ENCODE measurements at places on chromosomes 12 and 14.

GRCh38 chr14:61284001-61284400, 2.9 kb upstream of the TMEM30B start:
- DNase-seq: no peak

GRCh38 chr14:93941293-93941910, 14.3 kb downstream of the FAM181A start:
- no peak for DNase-seq

GRCh38 chr14:72634691-72635616, 258.9 kb downstream of the DPF3 start:
- DNase-seq: no peak

- no peak for DNase-seq
Measured at GRCh38 chr14:67187826-67188225, 1.4 kb upstream of the GARIN2 start.

DNA sequence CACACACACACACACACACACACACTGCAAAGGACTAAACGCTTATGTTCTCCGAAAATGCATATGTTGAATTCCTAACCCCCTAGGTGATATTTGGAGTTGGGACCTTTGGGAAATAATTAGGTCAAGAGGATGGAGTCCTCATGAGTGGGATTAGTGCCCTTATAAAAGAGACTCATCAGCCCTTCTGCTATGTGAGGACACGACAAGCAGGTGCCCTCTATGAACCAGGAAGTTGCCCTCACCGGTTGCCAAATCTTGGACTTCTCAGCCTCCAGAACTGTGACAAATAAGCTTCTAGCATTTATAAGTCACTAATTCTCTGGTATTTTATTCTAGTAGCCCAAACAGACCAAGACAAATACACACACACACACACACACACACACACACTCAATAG, 20.7 kb upstream of the TCP11L2 start:
- no peak for DNase-seq

DNA sequence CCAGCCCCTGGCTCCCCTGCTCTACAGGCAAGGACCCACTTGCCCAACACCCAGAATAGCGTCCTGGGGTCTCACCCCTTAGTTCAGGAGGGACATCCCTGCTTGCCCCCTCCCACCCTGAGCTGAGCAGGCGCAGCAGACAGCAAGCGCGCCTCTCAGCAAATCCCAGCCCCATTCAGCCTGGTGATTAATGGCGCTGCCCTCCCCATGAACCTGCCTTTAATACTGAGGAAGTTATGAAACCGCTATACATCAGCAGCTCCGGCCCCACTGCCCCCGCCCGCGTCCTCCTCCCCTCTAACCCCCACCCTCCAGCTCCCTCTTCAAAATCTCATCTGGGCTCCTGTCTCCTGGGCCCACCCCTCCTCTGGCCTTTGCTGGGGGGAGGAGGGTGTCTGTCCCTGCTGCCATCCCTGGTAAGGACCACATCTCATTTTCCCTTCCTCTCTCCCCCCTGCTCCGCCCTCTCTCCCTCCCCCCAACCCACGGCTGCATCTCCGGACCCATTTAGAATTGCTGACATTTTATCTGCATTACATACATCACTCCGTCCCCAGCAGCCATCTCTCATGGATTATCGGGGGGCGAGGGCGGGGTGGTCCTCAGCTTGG, 7.1 kb upstream of the SMUG1 start:
- no peak for DNase-seq

- no peak for DNase-seq
Measured at GRCh38 chr14:29451941-29452340, 475.7 kb downstream of the PRKD1 start.

- no peak for DNase-seq
Measured at GRCh38 chr12:24977060-24977459, 28.2 kb upstream of the BCAT1 start.

DNA sequence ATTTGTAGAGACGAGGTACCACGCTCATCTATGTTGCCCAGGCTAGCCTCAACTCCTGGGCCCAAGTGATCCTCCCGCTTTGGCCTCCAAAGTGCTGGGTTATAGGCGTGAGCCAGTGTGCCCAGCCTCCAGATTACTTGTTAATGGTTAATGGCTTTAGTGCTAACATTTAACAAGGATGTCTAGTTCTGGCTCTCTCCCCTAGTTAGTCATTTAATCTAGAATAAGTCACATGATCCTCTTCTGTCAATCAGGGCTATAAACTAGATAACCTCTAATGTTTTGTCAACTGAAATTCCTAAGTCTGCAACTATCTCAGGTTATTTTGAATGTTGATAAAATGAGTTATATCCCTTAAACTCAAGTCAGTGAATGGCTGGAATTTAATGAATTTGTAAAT, 15.7 kb downstream of the ACTR6 start:
- no peak for DNase-seq

GRCh38 chr12:132717531-132718387, 7.1 kb downstream of the PGAM5 start:
- DNase-seq: no peak

DNA sequence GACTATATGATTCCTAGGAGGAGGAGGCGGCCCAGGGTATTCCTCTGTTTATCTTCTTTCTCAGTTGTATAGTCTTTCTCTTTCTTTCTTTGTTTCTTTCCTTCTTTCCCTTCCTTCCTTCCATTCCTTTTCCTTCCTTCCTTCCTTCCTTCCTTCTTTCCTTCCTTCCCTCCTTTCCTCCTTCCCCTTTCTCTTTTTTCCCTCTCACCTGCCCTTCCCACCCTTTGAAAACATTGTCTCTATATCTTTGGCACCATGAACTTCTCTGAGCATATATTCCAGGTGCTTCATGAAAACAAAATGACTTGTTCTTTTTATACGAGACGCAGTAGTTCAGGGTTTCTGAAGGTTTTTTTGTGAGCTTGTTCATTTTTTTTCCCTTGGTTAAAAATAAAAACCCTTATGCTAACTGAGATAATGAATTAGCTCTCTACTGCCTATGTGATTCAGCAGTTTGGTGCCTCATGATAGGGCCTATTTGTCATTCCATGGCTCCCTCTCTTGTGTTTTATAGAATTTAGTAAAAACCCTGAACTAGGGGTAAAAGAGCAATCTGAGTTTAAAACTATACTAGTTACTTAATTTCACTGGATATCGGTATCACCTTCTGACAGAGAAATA, 3.2 kb upstream of the TESPA1 start:
- DNase-seq: no peak

- no peak for DNase-seq
Measured at GRCh38 chr12:5505751-5506150, 73.8 kb downstream of the NTF3 start.

- DNase-seq: no peak
Measured at GRCh38 chr14:32559048-32559447, 229.9 kb downstream of the AKAP6 start.

GRCh38 chr14:74579447-74580274, 32.4 kb downstream of the LTBP2 start:
- DNase-seq: no peak

GRCh38 chr14:86712727-86713126, 1182.8 kb downstream of the FLRT2 start:
- no peak for DNase-seq

GRCh38 chr14:52369305-52369801, 55.2 kb downstream of the PTGER2 start:
- no peak for DNase-seq

- DNase-seq: no peak
Measured at GRCh38 chr12:6337958-6338433, 3.9 kb downstream of the TNFRSF1A start.

- DNase-seq: no peak
Measured at GRCh38 chr14:92635031-92635430, 113.4 kb downstream of the LGMN start.

GRCh38 chr12:82414044-82414443, 55.7 kb downstream of the METTL25 start:
- no peak for DNase-seq

DNA sequence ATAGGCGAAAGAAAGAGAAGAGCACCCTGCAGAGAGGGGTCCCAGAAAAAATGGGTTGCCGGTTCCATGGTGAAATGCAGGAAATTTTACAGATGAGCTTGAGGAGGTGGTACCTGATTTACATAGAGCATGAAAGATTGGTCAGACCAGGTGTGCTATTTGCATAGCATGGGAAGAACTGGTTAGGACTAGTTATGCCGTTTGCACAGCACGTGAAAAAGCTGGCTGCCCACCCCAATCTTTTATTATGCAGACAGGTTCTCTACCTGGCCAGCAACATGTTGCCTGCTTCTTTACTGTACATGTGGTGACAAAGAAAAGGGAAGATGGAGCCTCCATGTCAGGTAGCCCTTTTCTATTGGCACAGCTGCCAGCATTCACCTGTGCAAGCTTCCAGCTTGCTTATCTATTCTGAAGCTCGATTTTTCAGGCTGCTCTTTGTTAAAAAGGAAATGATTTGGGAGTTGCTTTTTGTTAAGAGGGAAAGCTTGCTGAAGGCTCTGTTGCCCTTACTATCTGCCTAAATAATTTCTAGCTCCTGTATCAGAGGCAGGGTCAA, 62.9 kb upstream of the ELK3 start:
- no peak for DNase-seq

DNA sequence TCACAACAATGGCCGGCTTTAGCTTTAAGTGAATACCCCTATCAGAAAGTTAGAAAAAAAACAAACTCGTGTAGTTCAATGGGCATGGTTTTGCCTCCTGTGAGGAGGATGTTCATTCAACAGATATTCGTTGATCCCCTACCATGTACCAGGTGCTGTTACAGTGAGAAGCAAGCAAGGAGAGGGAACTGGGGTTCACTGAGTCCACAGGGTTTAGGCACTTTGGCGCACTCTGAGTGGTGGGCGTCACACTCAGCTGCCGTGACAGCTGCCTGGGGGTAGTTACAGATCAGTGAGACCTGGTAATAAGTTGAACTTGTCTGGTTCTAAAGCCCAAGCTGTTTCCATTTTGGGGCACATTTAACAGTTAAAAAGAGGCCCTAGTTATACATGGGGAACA, 74.2 kb downstream of the PAPOLA start:
- DNase-seq: no peak

GRCh38 chr14:50366115-50366514, 30.6 kb downstream of the CDKL1 start:
- no peak for DNase-seq

- no peak for DNase-seq
Measured at GRCh38 chr12:32533971-32534590, 134.7 kb downstream of the FGD4 start.

DNA sequence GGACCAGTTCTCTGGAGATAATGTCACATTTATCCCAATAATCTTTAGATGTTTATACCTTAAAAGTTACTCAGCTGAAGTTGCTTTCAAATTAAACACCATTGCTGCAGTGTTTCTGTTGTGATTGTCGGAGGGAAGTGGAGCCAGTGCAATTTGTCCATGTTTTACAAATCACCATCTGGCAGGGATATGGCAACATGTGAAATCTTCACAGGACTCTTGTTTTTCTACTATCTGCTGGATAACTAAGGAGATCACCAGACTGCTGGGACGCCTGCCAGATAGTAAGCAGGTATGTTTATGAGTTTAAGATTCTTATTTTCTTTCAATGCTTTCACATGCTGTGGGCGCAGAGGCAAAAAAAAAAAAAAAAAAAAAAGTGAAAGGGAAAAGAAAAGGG, 100.3 kb upstream of the SOX5 start:
- DNase-seq: no peak

- no peak for DNase-seq
Measured at GRCh38 chr12:41211448-41211847, 23.3 kb downstream of the PDZRN4 start.

DNA sequence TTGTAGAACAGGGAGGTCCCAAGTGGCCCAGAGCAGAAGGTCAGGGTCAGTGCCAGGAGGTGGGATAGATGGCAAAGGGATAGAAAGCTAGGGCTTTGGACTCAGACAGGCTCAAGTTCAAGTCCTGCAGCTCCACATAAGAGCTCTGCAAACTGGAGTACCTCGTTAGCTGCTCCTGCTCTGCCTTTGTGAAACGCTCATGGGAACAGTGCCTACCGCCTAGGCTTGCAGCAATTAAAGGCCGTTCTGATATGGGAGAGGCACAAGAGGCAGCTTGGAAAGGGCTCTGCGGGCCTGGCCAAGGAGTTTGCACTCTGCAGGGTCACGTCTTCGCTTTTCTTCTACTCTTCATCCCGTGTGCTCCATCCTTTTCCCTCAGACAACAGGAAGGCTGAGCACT, 54.1 kb downstream of the MAP1LC3B2 start:
- DNase-seq: no peak

DNA sequence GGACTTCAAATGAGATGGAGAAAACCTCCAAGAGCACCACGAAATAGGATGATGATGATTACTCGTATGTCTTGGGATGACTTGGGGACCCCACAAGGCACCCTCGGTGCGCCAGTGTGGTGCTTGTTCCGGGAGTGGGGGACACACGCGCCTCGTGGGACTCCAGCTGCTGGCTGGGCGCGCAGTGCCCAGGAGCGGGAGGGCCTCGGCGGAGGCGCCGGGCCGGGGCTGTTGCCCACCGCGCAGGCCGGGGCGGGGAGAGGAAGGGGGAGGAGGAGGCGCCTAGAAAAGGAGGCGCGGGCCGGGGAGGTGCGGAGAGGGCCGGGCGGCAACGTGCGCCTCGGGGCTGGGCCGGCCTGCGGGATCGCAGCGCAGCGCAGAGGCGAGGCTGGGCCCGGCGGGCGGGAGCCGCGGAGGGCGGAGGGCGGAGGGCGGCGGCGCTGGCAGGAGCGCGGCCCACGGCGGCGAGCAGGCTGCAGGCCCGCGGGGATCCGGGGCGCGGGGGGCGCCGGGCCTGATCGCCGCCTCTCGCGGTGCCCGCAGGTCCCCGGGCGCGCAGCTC, at the start of gene RFLNA:
Gene RFLNA (plus strand): TSS at position 314 of the 562 bp plus-strand sequence. CDS start 337 bp downstream, outside the sequence.
- no peak for DNase-seq

- DNase-seq: no peak
Measured at GRCh38 chr12:116635487-116635886, 76.3 kb downstream of the MAP1LC3B2 start.

DNA sequence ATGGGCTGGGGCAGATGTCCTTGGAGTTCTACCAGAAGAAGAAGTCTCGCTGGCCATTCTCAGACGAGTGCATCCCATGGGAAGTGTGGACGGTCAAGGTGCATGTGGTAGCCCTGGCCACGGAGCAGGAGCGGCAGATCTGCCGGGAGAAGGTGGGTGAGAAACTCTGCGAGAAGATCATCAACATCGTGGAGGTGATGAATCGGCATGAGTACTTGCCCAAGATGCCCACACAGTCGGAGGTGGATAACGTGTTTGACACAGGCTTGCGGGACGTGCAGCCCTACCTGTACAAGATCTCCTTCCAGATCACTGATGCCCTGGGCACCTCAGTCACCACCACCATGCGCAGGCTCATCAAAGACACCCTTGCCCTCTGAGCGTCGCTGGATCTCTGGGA, 2.7 kb upstream of the SMIM41 start:
- DNase-seq: no peak

DNA sequence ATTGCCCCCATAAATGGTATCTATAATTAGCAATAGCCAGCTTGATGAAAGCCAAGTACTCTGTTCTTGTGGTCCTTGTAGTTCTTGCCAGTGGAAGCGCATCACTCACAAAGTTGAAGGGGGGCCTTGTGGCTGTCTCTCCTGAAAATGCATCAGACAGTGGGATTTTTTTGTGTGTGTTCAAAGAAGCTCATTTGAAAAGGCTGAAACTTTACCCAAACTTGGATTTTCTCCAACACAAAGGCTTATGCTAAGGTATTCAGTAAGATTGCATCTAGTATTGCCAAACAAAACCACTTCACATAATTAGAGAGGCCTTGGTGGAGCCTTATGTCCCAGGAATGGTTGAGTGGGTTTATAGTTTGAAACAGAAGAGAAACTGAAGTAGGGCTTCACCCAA, 216.7 kb upstream of the TMTC1 start:
- DNase-seq: no peak

GRCh38 chr14:76090616-76091391, 60.9 kb upstream of the GPATCH2L start:
- DNase-seq: no peak

All from CD4-positive, alpha-beta T cell treated with Interleukin-6 for 4 hours (primary cell).